ENCODE measurements at places on chromosomes 2 and 18.

GRCh38 chr2:123438251-123438650, 586.8 kb upstream of the CNTNAP5 start:
- DNase-seq, result no peak

- DNase-seq, result no peak
Measured at GRCh38 chr2:182713601-182714000, 2.5 kb upstream of the DNAJC10 start.

- DNase-seq, result no peak
Measured at GRCh38 chr18:58315739-58316215, 271.8 kb downstream of the NEDD4L start.

DNA sequence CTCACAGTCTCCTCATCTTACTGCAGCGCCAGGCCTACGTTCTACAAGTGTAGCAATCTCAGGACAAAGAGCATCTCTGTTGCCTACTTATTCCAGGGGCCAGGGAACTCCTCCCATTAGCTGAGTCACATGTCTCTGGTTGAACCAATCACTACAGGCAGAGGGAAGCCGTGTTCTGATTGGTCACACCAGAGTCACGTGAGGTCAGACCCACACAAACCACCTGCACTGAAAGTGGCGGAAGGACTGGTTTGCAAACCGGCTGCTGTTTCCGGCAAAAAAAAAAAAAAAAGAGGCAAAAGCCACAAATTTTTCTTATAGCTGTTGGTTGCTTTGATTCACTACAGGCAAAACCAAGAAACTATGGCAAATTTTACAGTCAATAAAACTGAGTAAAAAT, 21.9 kb upstream of the USP14 start:
- no peak for DNase-seq

- no peak for DNase-seq
Measured at GRCh38 chr18:48583573-48583972, 44.7 kb downstream of the CTIF start.

DNA sequence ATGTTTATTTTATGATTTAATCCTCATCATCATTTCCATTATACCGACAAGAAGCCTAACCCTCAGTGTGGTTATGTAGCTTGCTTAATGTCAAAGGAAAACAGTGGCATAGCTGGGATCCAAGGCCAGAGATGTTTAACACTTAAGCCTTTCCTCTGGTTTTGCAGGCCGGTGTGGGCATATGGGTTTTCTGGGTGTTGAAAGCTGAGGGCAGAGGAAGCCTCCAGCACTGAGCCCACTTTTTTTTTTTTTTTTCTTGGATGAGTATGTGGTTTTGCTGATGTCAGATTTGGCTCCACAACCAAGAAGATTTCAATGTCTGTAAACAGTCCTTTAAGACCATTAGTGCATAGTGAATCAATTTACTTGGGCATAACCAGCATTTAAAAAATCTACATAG, 41.3 kb downstream of the LHCGR start:
- no peak for DNase-seq

DNA sequence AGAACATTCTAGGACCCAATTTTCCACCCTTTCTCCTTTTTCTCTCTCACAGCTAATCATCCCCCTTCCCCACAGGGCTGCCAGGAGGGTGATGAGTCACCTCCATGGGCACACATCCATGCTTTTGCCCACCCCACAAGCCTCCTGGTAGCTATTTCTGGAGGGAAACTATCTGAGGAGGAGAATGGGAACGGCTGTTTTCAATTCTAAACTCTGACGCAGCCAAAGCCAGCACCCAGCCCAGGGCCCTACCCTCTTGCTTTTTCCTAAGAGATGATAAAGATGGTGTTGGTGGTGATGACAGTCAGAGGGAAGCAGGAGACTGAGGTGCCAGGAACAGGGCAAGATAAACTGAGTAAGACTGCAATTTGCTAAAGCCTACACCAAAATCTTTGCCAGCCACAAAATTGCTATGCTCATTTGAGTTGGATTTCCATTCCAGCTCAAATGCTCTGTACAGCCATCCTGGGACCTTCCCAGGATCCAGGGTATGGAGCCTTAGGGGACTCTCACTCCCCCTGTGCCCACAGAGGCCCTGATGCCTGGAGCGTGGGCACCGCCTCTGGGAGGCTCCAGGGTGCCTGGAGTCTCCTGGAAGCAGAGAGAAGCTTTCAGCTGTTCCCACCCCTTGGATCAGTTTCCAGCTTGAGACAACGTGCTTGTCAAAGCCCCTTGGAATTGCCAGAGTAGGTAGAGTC, 62.0 kb upstream of the FZD7 start:
- no peak for DNase-seq

GRCh38 chr2:178910005-178910404, 102.8 kb upstream of the TTN start:
- DNase-seq, result no peak

DNA sequence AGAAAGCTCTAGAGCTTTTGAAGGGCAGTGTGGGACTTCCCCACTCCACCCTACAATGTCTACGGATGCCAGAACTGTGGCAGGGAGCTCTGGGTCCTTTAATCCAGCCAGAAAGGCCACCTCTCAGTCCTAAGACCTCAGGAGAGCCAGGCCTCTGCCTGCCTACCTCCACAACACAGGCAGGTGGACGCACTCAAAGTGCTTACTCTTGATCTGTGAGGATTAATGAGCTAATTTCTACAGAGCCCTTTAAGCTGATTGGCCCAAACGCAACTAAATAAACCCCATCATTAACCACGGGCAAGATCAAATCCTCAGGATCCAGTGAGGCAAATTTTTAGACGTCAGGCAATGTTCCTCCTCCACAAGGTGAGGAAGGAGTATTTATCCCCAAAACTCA, 8.1 kb downstream of the STK39 start:
- DNase-seq, result no peak

DNA sequence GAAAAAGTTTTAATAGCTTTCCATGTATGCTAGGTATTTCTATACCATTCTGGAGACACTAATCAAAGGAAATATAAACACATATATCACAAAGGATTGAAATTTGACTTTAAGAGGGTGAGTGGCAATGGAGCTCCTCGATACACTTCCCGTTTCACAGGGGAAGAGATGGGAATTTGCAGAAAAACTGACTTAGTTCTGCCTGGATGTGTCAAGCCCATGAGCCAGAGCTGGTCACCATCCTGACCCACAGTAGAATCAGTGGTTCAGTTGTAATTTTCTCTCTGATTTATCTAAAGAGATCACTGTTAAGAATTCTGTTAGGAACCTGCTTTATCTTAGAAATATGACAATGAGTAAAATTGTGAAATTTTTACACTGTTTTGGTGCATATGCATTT, 34.2 kb downstream of the PLCL1 start:
- DNase-seq, result no peak

DNA sequence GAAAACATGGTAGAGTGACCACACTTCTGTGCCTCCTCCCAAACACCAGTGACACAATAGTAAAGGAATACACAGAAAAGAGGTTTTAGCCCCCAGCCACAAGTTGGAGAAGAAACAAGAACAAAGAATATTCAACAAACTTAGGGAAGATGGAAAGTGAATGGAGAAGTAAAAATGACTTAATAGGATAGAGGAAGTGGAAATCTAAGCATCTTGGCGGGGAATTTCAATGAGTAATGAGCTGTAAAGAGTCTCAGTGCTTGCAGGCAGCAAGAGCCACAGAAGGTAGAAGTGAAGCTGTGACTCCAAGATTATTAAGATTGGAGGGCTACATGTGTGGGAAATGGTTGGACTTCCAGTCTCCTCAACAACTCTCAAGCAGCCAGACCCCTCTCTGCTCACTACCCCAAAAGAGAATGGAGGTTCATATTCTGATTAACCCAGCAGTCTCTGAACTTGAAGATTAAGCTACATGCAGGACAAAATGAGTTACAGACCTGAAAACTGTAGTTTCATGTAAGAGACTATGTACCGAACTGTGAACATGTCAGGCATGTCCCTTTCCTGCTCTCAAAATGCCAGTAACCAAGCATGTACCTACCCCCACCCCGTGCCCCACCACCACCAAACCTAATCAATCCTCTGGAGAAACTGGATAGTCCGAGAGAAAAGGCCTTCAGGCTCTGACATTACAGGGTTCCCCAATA, 16.9 kb upstream of the HNRNPLL start:
- no peak for DNase-seq

DNA sequence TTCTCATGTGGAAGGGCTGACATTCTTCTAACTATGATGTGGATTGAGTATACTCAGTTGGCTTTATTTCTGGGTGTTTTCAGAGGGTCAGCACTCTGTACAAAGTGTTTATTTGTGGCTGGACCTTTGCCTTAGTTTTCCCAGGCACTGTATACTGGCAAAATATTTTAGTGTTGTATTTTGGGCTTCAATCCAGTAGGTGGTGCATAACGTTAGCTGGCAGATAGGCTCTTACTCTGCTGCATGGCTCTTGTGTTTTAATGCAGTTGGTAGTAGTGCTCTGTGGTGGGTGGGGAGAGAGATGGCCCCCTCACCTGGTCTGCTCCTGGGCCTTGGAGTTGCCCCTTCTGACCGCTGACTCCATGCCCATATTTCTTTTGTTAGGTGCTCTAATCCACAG, 75.6 kb upstream of the REG3A start:
- no peak for DNase-seq
